ENCODE measurements at places on chromosomes 13 and 19.

- no peak for DNase-seq
These were observed 1388.0 kb downstream of the EFNB2 start for GRCh38 chr13:105147461-105147860.

- no peak for DNase-seq
These were observed 35.3 kb downstream of the CEBPG start for GRCh38 chr19:33408538-33409434.

DNA sequence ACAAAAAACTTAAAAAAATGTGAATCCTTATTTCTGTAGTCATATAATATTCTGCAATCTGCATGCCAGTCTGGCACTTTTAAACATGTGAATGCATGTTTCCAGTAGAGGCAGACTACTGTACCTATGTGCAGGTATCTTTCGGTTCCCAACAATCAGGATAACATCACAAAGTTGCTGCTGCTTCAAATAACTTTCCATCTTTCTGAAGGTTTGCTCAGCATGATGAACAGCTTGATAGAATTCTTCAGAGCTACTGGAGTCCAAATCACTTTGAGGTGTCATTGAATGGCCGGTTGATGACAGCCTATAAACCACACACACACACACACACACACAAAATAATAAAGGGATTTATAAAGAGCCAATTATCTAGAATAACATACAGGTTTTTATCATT is 132.1 kb upstream of the ATXN8OS start:
- DNase-seq: no peak

DNA sequence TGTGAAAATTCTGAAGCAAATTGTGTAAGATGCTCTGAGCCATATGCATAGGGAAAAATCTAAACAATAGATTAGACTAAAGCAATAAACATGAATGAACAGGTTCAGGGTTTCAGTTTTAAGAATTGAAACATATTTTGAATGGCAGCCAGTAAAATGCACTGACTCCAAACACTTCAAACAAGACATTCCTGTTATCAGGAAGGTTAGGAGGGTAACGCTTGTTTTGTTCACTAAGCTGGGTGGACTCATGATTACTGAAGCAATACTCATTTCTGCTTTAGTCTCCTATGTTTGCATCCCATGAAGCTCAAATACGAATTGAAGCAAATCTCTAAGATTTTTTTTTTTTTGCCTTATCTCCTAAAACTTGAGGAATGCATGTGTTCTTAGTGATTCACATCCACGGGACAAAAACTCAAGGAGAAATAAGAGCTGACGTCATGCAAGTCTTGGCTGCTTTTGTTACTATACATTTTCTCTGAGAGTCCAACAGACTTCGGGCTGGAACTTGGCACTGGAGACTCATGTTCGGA is 29.1 kb upstream of the IGFL4 start:
- no peak for DNase-seq

DNA sequence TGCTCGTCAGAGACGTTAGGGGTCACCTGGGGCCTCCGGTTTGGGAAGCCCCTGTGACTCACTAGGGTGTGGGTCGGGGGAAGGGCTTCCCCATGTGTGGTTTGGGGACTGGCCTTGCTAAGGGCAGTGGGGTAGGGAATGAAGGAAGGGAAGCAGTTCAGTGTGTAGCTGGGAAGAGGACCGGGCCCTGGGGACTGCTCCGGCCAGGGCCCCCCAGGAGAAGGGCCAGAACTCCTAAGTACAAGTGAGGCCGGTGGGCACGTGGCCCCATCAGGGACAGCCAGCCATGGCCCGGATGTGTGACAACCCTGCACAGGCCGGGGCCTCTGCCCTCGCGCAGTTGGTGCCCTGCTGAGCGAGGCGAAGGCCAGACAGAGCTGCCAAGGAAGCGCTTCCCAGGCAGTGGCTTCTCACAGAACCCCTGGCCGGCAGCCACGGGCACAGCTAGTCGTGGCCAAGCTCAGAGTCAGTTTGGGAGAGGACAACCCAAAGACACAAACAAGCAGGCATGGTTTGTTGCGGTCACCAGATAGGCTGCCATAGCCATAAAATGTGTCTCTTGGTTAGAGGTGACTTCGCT is 25.7 kb downstream of the TEX29 start:
- no peak for DNase-seq

Measured in stimulated activated CD4-positive, alpha-beta T cell treated with anti-CD3 and anti-CD28 coated beads, Interleukin-2, amount 100 ng/mL, for 48 hours (primary cell).